ENCODE measurements at places on chromosomes 7 and 10.

- no peak for DNase-seq
Observed at GRCh38 chr7:22088827-22089226, 143.1 kb upstream of the CDCA7L start.

DNA sequence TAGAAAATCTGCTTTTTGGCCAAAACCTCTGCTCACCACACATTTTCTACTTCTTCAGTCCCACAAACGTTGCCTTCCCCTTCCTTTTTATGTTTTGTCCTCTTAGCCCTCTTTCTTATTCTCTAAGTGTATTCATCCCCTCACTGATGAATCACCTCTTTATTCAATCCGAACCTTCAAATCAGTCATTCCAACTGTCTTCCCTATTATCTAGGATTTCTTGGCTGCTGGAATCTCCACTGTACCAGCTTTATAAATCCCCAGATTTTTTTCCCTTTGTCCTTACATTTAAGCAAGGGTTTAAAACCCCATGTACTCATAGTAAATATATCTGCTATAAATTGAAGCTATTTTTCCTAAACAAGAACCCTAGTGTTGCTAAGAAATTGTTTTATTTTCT lies 176.9 kb downstream of the SEMA3A start:
- no peak for DNase-seq

GRCh38 chr7:47591655-47592572 lies 10.0 kb upstream of the TNS3 start:
- DNase-seq, result no peak

- no peak for DNase-seq
Observed at GRCh38 chr7:140036224-140036962, 26.4 kb downstream of the PARP12 start.

DNA sequence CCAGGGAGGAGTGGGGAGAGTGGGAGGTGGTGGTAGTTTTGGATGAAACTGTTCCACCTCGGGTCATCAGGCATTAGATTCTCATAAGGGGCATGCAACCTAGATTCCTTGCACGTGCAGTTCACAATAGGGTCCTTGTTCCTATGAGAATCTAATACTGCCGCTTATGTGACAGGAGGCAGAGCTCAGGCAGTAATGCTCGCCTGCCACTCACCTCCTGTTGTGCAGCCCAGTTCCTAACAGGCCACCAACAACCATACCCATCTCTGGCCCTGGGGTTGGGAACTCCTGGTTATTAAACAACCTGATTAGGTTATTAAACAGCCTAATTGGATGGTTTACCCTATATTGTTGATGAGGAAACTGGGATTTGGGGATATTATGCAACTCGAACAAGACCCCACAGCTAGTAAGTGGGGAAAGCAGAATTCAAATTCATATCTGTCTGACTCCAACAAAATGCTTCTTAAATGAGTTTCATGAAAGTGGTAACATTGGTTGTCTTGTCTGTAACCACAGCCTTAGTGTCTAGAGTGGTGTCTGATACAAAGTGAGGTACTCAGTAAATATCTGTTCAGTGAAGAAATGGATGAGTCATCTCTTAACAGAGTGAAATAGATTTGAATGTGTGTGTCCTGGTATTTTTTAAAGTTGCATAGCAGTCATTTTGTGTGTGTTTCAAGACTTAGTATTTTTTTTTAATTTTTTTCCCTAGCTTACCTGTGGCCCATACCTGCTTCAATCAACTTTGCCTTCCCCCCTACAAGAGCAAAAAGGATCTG lies 101.6 kb downstream of the HECTD2 start:
- DNase-seq, result no peak

DNA sequence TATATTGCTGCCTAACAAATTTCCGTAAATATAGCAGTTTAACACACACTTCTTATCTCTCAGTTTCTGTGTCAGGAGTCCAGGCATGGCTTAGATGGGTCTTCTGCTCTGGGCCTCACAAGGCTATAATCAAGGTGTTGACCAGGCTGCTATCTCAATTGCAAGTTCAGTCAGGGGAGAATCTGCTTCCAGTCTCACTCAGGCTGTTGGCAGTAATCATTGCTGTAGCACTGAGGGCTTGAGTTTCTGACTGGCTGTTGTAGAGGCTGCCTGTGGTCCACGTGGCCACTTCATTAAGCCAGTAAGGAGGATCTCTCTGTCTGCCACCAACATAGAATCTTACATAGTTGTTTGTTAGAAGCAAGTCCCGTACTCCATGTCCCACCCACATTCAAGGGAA lies 138.4 kb downstream of the ST7 start:
- no peak for DNase-seq

DNA sequence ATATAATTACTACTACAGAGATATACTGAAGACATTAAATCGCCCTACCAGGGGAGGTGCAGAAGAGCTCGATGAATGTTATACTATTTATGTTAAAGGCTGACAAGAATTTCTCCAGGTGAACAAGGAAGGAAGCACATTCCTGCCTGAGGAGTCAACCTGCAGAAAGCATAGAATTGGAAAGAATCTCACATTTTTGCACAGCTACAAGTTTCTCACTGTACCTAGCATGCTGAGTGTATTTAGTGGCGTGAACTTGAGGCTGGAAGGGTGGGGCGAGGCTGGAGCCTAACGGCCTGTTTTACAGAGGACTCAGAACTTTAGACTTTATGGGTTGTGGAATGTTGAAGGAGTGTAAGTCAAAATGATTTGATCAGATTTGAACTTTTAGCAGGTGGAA lies 373.6 kb upstream of the LRGUK start:
- no peak for DNase-seq

DNA sequence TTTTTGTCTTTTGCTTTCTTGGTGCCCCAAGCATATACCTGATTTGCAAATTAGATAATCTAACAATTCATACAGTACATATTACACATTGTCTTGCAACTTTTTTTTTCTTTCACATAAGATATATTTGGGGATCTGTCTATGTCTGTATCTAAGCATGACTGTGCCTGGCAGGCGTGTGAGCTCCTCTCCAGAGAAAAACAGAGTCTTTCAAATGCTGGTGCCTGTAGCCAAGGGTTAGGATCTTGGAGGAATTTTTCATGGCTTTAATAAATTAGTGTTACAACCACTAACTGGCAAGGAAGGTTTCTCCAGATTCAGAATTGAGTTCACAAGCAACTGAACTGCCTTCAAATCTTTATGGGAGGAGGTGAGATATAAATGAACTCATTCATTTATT lies 14.8 kb upstream of the SLF2 start:
- no peak for DNase-seq

DNA sequence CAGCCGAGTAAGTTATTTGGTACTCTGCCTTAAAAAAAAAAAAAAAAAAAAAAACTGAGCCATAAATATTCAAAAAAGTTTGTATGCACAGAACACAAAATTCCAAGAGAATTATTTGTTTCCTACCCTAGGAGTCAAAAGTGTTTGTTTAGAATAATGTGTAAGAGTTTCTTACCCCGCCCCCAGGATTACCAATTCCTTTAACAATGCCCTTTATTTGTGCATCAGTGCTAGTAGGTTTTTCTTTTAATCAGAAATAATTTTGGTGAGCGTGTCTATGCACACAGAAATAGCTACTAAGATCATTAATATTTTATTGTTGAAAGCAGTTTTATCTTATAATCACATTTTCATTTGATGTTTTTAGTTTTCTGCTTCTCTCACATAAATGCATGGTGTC lies 374.6 kb downstream of the DPP6 start:
- DNase-seq, result no peak

Data from COR-L47 (cell line).